ENCODE measurements at places on chromosomes 1 and 21.

GRCh38 chr1:173063171-173063570, 12.4 kb upstream of the TNFSF18 start:
- DNase-seq = no peak

GRCh38 chr1:221633841-221634409, 108.0 kb downstream of the DUSP10 start:
- DNase-seq = no peak

DNA sequence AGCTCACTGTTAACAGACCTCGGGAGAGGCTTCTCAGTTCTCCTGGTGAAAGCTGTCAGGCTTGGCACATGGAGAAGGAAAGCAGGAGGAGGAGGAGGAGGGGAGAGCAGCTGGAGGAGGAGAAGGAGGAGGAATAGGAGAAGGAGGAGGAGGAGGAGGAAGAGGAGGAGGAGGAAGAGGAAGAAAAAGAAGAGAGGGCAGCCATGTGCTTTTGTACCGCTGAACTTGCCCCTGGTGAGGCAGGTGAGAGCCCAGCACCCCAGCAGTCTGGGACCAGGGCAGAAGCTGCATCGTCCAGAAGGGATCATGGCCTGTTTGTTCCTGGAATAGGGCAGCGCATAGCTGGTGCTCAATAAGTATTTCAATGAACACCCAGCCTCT, 21.3 kb upstream of the GRHL3 start:
- DNase-seq = no peak

DNA sequence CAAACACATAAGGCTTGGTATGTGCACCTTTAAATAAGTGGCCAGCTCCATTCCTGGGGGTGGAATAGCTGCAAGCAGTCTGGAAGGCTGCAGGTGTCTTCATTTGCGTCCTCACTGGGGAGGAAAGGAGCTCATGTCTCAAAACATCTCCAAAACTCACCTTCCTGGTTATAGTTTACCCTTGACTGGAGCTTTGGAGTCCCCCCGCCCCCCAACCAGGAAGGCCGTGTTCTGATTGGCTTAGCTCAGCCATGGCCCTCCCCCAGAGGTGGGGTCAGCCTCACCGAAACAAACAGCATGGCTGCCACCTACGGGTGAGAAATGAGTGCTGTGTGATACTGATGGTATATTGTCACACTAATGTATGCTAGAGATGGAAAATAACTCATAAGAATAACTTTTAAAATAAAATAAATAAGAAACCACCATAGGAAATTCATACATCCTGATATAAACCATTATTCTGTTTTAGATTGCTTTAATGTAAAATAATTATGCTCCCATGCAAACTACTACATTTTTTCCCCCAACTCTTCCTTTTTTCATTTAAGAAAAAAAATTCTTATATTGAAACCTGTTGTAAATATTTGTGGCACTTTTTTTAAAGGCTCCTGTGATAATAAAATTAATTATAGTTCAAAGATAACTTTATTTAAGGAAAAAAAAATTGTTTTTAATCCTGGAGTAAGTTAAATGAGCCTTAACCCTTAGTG, 90.8 kb downstream of the ZP4 start:
- DNase-seq = peak; percentile 55

DNA sequence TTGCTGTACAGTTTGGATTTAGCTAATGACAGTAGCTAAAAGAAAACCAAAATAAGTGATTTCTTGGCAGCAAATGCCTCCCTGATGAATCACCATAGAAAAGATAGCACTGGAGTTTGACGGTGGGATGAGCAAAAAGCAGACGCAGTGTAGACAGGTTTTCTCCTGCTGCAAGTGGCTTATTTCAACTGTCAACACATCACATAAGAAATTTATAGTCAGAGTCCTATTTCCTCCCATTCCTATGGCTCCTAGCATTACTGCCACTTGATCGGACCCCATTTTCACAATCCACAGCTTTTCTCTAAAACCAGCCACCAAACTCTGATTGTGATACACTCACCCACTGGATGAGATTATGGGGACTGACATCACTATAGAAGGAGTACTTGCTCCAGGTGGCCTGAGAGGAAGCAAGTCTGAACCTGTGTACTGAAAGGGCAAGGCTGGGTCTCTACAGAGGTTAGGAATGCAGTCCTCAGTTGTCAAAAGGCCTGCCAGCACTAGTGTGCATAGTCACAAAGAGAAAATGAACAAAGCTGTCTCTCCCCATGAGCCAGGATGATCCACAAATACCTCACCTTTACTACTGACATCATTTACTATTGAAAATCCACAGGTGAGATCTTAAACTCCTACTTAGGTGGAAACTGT, 359.8 kb downstream of the LTN1 start:
- DNase-seq = no peak

- no peak for DNase-seq
These were observed 13.9 kb downstream of the ARID4B start for GRCh38 chr1:235313931-235314678.

DNA sequence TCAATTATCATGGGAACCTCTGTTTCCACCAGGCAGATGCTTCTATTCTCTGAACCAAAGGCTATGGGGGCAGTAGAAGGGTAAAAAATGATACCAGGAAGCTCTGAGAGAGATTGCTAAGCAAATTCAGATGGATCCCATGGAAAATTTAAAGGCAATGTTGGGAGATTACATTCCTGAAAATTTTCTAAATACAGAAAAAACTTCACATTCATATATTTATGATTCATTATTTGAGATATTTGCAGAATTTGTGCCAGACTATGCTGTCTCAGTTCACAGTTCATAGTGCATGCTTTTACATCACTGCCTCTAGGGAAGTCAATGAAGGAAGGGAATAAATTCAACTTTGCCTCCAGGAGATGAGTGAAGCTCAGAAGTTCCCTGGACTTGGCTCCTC, 57.5 kb downstream of the KCNT2 start:
- DNase-seq = no peak

DNA sequence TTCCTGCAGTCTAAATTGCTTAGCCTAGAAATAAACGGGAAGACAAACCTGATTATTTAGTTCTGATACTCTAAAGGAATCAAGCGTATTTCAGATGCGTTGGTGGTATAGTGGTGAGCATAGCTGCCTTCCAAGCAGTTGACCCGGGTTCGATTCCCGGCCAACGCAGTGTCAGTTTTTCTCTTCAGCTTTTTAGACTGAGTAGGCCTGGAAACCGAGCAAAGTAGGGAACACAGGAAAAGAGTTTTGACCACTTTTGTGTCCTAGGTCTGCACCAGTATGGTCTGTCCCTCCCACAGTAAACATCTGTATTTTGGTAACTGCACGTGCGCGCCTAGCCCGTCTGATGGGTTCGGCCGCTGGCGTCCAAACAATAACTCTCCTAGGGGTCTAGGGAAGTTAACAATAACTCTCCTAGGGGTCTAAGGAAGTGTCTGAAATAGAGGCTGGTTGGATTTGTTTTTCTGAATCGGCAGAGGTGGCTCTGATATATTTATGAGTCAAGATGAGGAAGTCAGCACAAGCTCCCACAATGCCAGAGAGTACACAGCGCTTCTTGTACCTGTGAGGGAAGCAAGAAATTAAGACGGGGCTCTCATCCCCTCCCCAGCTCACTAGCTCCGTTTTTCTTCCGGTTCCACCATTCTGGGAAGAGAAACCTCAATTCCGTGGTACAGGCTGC, 15.6 kb upstream of the HJV start:
- DNase-seq = peak; percentile 76

GRCh38 chr1:45792744-45793143, 10.7 kb upstream of the MAST2 start:
- no peak for DNase-seq

DNA sequence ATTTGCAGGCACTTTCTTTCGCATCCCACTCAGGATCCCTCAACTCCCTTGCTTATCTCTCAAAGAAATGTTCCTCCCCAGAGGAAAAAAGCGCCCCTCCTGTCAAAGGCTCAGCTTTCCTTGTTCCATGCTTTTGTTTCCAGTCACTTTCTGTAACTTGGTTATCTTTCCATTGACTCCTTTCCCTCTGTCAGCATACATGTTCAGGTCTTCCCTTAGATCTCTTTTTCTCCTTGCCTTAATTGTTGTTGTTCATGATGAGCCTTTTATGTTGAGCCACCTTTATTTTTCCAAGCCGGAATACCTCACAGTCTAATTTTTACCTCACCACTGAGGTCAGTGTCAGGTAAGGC, 46.5 kb upstream of the PODN start:
- no peak for DNase-seq

GRCh38 chr1:58065520-58065919, 481.0 kb downstream of the OMA1 start:
- DNase-seq = no peak

DNA sequence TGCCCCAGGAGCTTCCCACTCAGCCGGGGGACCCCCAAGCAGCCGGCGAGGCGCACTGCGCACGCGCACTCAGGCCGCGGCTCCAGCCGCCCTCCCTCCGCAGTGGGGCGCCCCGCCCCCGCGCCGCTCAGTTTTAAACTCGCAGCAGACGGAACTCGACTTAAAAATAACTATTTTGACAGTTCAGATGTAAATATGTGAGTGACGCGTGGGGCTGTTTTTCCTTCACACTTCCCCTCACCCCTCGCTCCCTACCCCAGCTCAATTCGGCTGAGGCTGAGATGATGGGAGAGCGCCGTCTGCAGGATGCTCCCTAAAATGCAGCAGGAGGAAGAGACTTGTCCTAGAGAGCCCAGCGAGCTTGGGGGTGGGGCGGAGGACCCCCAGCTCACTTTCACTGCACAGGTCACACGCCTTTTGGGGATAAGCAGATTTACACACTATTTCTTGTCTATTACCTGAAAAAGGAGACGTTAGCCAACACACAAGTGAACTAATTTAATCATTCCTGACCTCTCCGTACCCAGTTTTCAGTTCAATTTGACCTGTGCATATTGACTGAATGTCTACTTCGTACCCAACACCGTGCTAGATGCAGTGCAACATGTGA, 8.9 kb upstream of the LEMD1 start:
- no peak for DNase-seq

- DNase-seq = no peak
These were observed 21.6 kb upstream of the TRAF5 start for GRCh38 chr1:211305044-211305443.

- DNase-seq = no peak
These were observed 59.1 kb upstream of the PDC start for GRCh38 chr1:186519982-186520381.

- DNase-seq = no peak
These were observed 1.5 kb downstream of the KCNC4 start for GRCh38 chr1:110211496-110212168.

DNA sequence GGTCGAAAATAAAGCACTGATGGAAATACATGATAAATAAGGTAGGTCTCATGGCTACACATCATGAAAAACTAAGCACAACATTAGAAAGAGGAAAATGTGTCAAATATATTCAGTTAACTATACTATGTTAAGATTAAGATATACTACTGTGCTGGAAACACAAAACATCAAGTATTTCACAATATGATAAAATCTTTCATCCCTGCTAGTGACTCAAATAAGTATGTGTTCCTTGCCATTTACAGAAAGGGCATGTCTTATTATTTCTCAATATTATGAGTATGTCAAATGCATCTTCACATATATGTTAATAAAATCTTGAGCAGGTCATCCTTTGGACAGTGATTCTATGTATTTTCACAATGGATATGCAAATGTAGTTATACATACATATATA, 1260.1 kb upstream of the ADGRL2 start:
- no peak for DNase-seq

- no peak for DNase-seq
These were observed 41.3 kb downstream of the PLPPR4 start for GRCh38 chr1:99305626-99306025.

- no peak for DNase-seq
These were observed 373.0 kb upstream of the ADAMTS5 start for GRCh38 chr21:27339902-27340301.

DNA sequence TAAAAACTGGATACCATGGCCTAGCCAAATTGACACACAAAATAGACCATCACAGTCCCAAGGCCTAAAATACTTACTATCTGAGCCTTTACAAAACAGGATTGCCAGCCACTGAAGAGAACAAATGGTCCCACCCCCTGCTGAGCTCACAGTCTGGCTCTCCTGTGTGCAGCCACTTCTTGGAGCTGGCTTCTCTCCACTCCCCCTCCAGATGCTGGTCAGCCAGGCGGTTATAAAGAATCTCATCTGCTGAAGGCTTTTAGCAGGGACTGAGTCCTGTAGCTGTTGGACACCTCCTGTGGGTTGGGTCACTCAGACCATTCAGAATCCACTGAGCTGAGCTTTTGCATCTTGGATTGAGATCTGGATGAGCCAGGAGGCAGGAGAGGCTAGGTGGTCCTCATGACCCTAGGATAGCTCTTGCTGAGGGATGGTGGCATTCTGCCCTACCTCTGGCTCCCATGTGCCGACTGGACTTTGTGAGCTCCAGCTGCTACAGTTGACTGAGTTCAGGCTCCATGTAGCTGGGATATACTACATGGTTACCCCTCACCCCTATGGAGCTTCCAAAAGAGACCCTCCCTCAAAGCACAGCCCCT, 16.1 kb downstream of the OXCT2 start:
- DNase-seq = peak; percentile 60

GRCh38 chr1:224637515-224637914, 21.4 kb downstream of the CNIH3 start:
- no peak for DNase-seq

GRCh38 chr21:39048574-39048973, 134.7 kb downstream of the PSMG1 start:
- DNase-seq = no peak

- no peak for DNase-seq
These were observed 1109.3 kb upstream of the B3GALT2 start for GRCh38 chr1:194295685-194296084.

All from dorsolateral prefrontal cortex (tissue), 122 donors.